CMK (cell line): ENCODE measurements at places on chromosomes 5 and 9.

GRCh38 chr9:88041447-88041846 lies 67.1 kb upstream of the CDK20 start:
- no peak for DNase-seq

DNA sequence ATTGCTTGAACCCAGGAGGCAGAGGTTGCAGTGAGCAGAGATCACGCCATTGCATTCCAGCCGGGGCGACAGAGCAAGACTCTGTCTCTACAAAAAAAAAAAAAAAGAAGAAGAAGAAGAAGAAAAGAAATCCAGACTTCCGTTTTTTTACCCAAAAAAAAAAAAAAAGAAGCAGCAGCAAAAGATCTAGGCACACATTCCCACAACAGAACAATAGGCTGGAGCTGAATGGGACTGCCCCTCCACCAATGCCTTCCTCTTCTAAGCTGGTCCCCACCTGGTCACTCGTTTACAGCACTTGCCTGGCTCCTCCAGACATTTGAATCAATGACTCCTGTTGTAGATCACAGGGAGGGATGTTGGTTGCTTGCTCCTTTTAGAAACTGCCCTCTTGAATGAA lies 1.6 kb upstream of the LMAN2 start:
- DNase-seq, result no peak

DNA sequence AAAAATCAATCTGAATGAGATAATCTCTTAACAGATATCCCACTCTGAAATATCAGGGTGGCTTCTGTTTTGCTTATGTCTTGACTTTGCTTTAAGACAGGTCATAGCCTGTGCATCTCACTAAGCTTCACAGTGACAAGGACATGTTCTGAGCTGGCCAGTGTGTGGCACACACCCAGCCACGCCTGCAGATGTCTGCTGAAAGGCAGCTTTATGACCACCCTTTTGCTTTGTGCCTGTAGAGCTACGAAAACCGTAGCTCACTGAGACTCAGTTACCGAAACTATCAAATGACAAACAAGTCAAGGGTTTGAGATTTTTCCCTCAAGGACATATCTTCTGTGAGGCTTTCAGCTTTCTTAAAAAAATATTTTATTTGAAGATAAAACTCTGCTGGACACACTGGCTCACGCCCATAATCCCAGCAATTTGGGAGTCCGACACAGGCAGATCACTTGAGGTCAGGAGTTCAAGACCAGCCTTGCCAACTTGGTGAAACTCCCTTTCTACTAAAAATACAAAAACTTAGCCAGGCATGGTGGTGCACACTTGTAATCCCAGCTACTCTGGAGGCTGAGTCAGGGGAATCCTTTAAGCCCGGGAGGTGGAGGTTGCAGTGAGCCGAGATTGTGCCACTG lies 233.2 kb downstream of the SPATA31A1 start:
- no peak for DNase-seq

- no peak for DNase-seq
Observed at GRCh38 chr9:26261503-26262330, 583.5 kb upstream of the TUSC1 start.

DNA sequence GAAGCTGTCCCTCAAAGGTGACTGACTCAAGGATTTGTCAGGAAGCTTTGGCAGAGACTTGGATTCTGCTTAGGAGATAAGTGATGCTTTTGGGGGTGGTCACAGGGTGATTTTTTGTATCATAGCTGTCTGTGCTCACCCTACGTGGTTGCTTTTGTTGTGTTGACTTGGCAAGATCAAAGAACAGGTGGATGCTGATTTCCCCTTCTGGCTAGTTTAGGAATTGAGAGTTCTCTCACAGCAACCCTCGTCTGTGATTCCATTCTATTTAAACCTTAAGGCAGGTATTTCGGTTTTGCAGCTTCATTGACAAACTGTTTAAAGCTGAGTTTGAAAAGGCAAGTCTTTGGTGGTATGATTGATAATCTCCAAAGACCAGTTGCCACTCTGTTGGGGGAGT lies 27.2 kb downstream of the ARHGAP26 start:
- DNase-seq, result no peak

GRCh38 chr5:103505581-103506305 lies 56.8 kb downstream of the NUDT12 start:
- no peak for DNase-seq

DNA sequence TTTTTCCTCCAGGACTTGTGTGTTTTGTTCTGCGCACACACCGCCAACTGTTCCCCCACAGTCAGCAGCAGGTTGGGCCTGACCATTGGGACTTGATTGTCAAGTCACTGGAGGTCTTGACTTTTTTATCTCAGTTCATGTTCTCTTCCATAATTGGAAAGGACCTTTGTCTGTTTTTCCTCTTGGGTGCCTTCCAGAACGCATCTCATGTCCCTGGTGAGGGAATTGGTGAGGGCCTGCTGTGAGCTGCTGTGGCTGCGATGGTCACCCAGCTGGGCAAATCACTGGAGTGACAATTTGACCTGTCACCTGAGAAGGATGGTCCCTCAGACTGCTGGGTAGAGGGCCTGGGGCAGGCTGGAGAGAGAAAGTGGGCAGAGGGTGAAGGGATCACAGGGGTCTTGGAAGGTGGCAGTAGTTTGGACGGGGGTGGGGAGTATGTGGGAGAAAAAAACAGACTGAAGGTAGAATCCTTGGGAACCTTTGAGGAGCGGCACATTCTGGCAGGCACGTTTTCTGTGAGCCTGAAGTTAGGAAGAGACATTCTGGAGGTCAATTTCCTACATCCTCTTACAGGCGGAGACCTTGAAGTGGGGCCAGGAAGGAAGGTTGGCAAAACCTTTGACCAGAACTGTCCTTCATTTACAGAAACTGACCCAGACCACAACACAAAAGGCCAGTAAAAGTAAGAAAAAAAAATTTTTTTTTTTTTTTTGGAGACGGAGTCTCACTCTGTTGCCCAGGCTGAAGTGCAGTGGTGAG lies 4.4 kb downstream of the CDK9 start:
- DNase-seq, result no peak
